ENCODE measurements at places on chromosomes 6 and 20. TPM values are rescaled to one million over a fixed set of nuclear protein-coding genes. Genes with fewer than 3 reads are reported as not detected.

LY6G6C gene
- polyA plus RNA-seq: not detected

- H3K27me3 ChIP-seq: no peaks in the 10 kb centered on the region
- H3K4me3 ChIP-seq: no peak overlapping the region
- DNase-seq: no peak
- H3K4me1 ChIP-seq: no peaks in the 10 kb centered on the region
- no peaks in the 10 kb centered on the region for H3K36me3 ChIP-seq
These were observed 74.8 kb upstream of the SLC24A3 start for GRCh38 chr20:19137641-19138040.

DNA sequence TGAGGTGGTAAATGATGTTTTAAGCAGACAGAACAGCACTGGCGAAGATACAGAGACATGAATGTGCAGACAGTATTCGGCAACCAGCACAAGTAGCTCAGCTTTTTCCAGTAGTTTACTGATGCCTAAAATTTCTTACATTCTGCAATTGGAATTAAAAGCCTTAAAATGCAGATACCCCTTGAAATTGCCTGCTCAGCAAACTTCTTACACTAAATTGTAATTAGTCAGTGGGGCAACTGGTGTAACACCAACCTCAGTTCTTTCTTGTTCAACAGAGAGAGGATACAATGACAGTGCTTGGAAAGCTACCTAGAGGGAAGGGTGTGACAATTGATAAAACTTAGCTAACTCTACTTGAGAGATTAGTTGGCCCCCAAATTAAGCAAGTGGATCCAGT lies 121.1 kb upstream of the ENPP5 start:
- H3K27ac ChIP-seq: no peak overlapping the region
- H3K27me3 ChIP-seq: no peaks in the 10 kb centered on the region
- H3K4me3 ChIP-seq: no peak overlapping the region
- DNase-seq: no peak
- no peaks in the 10 kb centered on the region for H3K36me3 ChIP-seq
- no peaks in the 10 kb centered on the region for H3K4me1 ChIP-seq

DNA sequence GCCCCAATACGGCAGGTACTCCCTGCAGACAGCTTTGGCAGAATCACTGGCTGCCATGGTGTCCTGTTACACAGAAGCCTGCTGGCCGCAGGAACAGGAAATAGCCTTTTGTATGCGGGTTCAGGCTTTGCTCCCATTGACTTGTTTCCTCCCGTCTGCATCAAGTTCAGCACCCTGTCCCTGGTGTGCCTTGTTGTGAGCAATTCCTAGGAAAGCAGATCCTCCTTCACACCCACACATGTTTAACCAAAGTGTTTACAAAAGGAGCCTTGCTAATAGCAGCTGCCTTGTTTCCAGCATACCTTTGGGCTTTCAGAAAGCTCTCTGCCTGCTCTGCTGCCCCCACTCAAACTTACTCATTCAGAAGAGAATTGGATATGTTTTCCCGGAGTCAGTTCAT lies 127.2 kb upstream of the SUPT3H start:
- DNase-seq: no peak
- H3K4me3 ChIP-seq: no peak overlapping the region
- H3K27ac ChIP-seq: no peak overlapping the region
- no peaks in the 10 kb centered on the region for H3K36me3 ChIP-seq
- H3K27me3 ChIP-seq: no peaks in the 10 kb centered on the region
- no peaks in the 10 kb centered on the region for H3K4me1 ChIP-seq
